ENCODE measurements at places on chromosomes 16 and 17.

DNA sequence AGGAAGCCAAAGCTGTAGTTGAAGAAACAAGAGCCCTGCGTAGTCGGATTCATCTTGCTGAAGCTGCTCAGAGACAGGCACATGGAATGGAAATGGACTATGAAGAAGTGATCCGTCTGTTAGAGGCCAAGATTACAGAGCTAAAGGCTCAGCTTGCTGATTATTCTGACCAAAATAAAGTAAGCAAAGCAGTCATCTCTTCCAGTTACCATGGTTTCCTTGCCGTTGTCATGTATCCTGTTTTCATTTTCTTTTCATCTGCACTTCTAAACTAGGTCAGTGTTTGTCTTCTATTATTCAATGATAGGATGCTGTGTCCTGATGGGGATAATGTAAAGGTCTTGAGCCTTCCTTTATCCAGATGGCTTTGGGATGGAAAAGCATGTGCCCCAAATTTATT lies 104.3 kb downstream of the STXBP4 start:
- no peak for DNase-seq

DNA sequence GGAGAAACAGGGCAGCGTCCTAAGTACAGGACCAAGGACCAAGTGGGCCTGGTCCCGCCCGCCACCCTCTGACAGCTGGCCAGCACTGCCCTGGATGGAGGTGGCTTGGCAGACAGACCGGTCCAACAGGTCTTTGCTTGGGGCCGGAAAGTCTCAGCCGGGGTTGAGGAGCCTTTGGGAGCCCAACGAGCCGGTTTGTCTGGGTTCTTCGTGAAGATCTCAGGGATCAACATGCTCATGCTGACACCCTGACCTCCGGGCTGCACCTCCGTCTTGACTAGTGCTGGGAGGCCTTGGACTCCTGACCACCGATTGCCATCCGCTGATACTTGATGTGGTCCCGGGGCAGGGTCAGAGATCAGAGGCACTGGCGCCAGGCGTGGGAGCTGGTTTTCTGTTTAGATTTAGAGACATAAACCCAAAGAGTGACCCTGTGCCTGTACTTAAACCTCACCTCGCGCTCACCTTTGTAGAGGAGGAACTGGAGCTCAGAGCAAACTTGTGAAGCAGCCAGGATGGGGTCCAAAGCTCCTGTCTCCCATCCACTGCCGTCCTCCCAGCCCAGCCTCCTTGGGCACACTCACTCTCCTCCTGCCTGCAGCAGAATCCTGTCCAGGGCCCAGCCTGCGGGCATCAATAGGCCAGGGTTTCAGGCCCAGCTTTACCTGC lies 92.1 kb upstream of the GSE1 start:
- DNase-seq, result no peak

- DNase-seq, result no peak
Observed at GRCh38 chr16:83574388-83574787, 233.4 kb upstream of the HSBP1 start.

GRCh38 chr17:69870091-69870530 lies 204.9 kb upstream of the KCNJ16 start:
- no peak for DNase-seq

DNA sequence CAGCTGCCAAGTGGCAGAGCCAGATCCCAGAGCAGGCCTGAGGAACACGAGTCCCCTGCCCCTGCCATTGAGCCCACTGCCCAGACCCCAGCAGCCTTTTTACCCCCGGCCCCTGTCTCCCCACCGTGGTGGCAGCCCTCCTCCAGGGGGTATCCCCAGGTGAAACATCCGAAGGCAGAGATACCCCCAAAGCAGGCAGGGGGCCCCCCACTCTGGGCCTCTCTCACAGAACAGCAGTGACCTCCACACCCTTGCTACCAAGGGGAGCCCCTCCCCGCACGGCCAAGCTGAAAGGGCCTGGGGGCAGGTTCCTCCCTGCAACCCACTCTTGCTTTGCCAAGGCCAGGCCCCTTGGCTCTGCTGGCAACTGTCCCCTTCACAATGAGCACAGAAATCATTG lies 142.2 kb downstream of the ENGASE start:
- no peak for DNase-seq

GRCh38 chr17:56624912-56625311 lies 31.4 kb downstream of the NOG start:
- no peak for DNase-seq

DNA sequence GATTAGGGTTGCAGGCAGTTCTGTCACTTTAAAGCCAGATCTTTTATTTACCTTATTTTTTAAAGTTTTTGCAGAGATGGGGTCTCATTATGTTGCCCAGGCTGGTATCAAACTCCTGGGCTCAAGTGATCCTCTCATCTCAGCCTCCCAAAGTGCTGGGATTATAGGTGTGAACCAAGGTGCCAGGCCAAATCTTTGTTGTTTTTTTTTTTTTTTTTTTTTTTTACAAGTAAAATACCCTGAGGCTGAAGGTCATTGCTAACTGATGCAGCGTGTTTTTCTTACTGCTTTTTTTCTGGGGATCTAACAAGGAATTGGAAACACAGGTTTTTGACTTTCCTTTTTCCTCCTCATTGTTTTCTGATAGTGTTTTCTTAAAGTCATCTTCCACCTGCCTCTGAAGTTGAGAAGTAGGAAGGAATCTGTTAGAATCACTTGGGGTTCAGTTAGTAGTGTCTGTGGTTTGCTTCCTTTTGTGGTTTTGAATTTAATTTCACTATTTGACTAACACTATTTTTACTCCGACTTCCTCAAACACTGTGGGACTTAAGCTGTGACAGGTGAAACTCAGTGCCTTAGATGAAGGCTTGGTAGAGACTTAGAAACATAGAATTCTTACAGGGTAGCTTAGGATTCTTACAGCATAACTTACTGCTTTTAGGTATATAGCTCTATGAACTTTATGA lies 22.2 kb downstream of the CLTC start:
- DNase-seq, result no peak

- DNase-seq, result no peak
Observed at GRCh38 chr16:86025706-86026105, 126.7 kb downstream of the IRF8 start.

DNA sequence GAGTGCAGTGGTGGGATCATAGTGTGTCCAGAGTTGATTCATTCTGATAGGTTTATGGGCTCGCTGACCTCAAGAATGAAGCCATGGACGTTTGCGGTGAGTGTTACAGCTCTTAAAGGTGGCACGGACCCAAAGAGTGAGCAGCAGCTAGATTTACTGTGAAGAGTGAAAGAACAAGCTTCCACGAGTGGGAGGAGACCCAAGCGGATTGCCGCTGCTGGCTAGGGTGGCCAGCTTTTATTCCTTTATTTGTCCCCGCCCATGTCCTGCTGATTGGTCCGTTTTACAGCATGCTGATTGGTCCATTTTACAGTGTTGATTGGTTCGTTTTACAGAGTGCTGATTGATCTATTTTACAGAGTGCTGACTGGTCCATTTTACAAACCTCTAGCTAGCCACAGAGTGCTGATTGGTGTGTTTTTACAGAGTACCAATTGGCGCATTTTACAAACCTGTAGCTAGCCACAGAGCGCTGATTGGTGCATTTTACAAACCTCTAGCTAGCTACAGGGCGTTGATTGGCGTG lies 17.5 kb downstream of the CACNG4 start:
- no peak for DNase-seq

DNA sequence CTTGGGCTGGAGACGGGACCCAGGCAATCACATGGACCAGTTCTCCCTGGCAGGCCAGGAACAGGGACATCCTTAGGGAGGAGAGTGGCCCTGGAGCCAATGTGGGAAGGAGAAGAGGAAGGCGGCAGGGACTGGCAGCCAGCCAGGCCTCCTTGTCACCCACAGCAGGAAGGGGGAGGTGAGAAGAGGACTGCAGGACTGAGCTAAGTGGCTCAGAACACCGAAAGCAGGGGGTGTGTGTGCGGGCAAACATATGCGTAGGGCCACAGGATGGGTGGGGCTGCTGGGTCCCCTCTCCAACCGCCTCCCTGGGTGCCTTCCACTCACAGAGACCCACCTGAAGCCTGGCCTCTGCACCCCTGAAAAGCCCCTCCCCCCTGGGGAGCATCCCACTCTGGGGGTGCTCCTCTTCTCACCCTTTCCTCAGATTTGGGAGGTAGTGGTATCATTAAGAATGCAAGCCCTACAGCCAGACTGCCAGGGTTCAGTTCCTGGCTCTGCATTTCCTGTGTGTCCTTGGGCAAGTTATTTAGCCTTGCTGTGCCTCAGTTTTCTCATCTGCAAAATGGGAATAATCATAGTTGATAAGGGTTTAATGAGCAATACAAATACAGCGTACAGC lies 8.1 kb downstream of the PNMT start:
- no peak for DNase-seq

DNA sequence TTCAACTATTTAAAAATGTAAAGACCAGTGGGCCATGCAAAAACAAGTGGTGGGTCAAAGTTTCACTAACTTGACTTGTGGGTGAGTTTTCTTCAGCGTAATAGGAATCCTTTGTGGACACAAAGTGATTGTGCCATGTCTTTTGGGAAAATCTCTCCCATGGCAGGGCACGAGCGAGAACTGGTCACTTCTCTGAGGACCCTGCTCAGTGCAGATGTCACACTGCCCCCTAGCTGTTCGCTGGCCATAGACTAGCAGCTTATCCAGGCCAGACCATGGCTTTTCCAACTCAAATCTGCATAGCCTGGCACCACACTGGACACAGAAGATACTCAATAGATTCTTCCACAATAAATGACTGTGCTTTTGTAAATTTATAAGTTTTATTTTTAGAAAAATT lies 306.0 kb upstream of the CCL2 start:
- DNase-seq, result no peak

DNA sequence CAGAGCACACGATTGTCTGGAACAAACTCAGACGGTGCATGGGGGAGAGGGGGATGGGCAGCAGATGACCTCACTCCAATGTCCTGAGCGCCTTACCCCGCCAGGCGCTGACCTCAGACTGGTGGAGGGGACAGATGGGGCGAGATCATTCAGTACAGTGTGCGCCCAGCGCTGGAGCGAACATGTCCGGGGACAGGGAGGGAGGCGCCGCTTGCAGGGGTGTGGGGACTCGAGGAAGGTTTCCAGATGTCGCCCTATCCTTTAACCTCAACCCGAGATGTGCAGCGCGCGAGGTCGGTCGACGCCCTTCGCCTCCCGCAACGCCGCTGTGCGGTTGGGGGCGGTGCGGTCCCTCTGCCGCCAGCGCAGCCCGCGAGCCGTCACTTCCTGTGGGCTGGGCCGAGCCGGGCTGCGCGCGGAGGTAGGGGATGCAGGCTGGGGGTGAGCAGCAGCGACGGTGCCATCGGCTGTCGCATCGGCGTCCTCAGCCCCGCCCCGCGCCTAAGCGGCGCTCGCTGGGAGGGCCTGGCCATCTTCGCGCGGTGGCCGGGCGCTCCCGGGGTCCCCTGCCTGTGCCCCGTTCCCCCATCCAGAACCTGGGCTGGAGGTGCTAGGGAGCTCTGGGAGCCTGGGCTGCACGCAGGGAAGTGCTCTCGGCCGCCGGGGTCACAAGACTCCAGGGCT lies 5.3 kb upstream of the CDR2L start:
- DNase-seq, result peak; percentile 48

- no peak for DNase-seq
Observed at GRCh38 chr17:50060951-50061712, 5.2 kb downstream of the ITGA3 start.

- no peak for DNase-seq
Observed at GRCh38 chr17:1229900-1230501, 40.2 kb upstream of the BHLHA9 start.

- no peak for DNase-seq
Observed at GRCh38 chr16:58640949-58641348, 11.3 kb upstream of the CNOT1 start.

DNA sequence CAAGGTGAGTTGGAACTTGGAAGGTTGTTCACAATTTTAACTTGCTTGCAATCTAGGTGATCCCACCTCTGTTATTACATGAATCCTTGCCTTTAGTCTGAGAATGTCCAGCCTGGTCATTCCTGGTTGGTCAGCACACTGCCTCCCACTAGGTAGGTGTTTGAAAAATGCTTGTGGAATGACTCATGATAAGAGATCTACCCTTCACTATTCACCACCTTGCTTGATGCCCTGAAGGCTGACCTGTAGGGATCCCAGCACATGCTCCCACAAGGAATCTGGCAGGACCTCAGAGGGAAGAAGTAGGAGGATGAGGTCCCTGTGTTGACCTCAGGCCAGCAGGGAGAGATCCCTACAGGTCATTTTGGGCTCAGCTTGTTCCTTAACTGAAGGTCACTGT lies 30.2 kb upstream of the ABCA3 start:
- no peak for DNase-seq

DNA sequence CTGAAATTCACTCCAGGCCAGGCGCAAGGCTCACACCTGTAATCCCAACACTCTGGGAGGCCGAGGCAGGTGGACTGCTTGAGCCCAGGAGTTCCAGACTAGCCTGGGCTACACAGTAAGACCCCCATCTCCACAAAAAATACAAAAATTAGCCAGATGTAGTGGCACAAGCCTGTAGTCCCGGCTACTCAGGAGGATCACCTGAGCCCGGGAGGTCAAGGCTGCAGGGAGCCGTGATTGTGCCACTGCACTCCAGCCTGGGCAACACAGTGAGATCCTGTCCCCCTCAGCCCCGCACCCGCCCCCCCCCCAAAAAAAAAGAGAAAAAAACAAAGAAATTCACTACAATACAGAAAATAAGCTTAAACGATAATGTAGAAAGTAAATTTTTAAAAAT lies 31.5 kb downstream of the MBTPS1 start:
- DNase-seq, result no peak

GRCh38 chr16:30923554-30924075 lies at the start of gene FBXL19:
Gene FBXL19 (plus strand): TSS chr16:30923572. CDS start chr16:30925755, 2,183 bp downstream.
- DNase-seq, result no peak

DNA sequence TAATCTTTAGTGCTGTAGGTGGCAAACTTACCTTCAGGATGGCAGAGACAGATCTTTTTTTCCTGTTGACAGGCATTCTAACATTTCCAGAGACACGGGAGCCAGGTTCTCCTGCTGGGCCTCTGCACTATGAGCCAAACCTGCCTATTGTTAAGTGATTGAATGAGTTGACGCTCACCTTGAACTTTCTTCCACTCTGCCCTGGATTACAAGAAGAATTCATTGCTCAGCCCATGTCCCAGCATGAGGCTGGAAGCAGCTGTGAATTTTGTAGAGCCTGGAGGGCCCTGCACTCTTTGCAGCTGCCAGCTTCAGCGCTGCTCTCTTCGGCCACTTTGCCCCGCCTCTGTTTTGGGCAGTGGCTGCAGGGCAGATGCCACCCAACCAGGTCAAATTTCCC lies 9.4 kb upstream of the SLC7A5 start:
- DNase-seq, result no peak

- no peak for DNase-seq
Observed at GRCh38 chr16:85029981-85030401, 2.4 kb downstream of the KIAA0513 start.

DNA sequence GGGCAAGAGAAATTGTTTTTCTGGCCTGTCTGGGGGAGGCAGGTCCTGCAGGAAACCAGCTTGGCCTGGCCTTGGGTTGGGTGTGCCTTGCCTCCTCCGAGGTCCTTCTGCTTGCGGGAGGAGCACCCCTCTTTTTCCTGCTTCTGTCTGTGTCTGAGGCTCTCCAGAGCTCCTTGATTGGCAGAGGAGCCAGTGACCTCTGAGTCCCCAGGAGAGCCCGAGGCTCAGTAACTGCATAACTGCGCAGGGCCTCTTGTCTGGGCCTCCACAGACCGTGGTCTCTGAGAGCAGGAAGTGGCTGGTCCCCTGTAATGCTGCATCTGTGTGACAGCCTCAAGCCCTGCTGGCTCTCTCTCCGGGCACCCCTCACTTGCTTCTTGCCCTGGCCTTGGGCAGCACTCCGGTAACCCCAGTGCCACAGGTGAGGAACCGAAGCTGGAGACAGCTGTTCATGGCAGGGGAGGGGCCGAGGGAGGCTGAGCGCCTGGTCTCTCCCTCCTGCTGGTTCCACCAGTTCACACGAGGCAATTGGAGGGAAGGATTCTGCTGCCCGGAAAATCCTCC lies 1.6 kb downstream of the CAPN15 start:
- no peak for DNase-seq

- DNase-seq, result no peak
Observed at GRCh38 chr16:47144559-47144877, 773 bp upstream of the NETO2 start.

Data from stimulated activated CD4-positive, alpha-beta T cell treated with anti-CD3 and anti-CD28 coated beads, Interleukin-1b, Interleukin-23, amount 100 ng/mL, for 1 hour (primary cell).